Left ventricle myocardium inferior (tissue), 1 donor: ENCODE measurements at places on chromosomes 5 and 9. TPM values are rescaled to one million over a fixed set of nuclear protein-coding genes. Genes with fewer than 3 reads are reported as not detected.

Gene SH3GL2
- total RNA-seq: 7.3 TPM

DNA sequence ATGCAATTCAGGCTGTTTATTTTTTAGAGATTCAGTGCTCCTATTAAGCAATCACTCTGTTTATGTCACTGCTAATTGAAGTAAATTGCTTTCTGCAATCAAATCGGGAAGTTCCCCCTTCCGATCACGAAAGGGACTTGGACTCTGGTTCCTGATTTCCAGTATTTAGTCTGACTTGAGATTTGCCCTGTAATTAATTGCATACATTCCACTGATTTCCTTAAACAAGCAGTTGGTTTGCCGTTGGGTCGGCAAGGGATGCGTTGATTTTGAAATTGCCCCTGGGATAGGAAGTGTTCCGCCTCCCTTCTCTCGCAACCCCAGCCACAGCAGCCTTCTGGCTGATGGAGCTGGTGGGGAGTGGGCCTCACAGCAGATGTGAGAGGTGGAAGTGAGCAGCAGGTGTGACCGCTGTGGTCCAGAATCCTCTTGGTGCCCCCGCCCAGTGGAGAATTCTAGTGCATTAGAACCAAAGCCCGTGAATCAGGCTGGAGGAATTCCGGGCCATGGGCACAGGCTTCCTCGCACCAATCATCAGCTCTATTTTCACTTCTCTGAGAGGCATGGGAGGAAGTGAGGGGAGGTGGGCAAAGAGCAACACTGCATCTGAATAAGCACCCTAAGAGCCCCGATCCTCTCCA is 102.5 kb downstream of the SPRY4 start:
- H3K27ac ChIP-seq: no peak overlapping the region
- no peaks in the 10 kb centered on the region for H3K36me3 ChIP-seq
- H3K4me1 ChIP-seq: peaks cover 21% of the 10 kb centered on the region
- DNase-seq: no peak

Gene SPATA31A5
- total RNA-seq: not detected

Gene WNT8A
- not detected for total RNA-seq

Gene SHISAL2B
- total RNA-seq: not detected

Gene SPRY4
- 10.2 TPM for total RNA-seq

DNA sequence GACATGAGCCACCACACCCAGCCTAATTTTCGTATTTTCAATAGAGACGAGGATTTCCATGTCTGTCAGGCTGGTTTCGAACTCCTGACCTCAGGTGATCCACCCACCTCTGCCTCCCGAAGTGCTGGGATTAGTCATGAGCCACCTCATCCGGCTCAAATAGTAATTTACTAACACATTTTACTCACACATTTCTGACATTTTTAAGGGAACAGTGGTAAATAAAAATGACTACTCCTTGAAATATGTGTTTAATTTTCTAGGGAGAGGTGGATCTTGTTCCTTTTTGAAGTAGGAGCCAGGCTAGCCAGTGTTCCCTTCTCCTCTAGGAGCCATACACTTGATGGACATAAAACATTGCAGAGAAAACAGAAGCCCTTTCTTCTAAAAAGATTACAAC is 55.2 kb upstream of the ERBIN start:
- no peak overlapping the region for H3K4me3 ChIP-seq
- no peaks in the 10 kb centered on the region for H3K36me3 ChIP-seq
- DNase-seq: no peak
- H3K27me3 ChIP-seq: no peaks in the 10 kb centered on the region

- H3K4me1 ChIP-seq: peaks cover 51% of the 10 kb centered on the region
- no peak for DNase-seq
- H3K36me3 ChIP-seq: no peaks in the 10 kb centered on the region
- no peak overlapping the region for H3K27ac ChIP-seq
These were observed 12.4 kb downstream of the TNFAIP8 start for GRCh38 chr5:119368238-119368630.

- H3K36me3 ChIP-seq: no peaks in the 10 kb centered on the region
- H3K27me3 ChIP-seq: peaks cover 31% of the 10 kb centered on the region
- H3K4me3 ChIP-seq: no peak overlapping the region
- no peak overlapping the region for H3K27ac ChIP-seq
- H3K4me1 ChIP-seq: no peaks in the 10 kb centered on the region
These were observed 50.2 kb upstream of the ASTN2 start for GRCh38 chr9:117464941-117465616.

DNA sequence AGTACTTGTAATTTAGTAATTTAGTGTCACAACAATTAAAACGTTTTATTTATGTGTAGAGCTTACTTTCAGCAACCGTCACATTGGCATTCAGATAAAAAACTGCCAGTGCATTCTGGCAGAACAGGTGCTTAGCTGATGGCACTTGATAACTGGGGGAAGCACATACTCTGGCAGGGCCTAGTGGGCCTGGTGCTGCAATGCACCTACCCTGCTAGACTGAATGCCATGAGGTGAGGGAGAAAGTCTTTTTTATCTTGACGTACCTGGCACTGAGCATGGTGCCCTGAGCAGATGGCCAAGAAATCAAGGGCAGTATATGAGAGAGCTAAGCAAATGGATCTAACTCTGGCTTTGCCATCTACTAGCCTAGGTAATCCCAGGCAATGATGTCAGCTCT is 280.6 kb upstream of the EFNA5 start:
- H3K36me3 ChIP-seq: no peaks in the 10 kb centered on the region
- no peak overlapping the region for H3K27ac ChIP-seq
- no peak overlapping the region for H3K4me3 ChIP-seq
- no peaks in the 10 kb centered on the region for H3K27me3 ChIP-seq

GRCh38 chr5:8720506-8720905 is 825.4 kb downstream of the SEMA5A start:
- H3K4me1 ChIP-seq: no peaks in the 10 kb centered on the region
- H3K36me3 ChIP-seq: no peaks in the 10 kb centered on the region
- H3K27me3 ChIP-seq: no peaks in the 10 kb centered on the region
- H3K27ac ChIP-seq: no peak overlapping the region
- DNase-seq: no peak
- no peak overlapping the region for H3K4me3 ChIP-seq

- DNase-seq: no peak
- H3K27ac ChIP-seq: no peak overlapping the region
- no peaks in the 10 kb centered on the region for H3K36me3 ChIP-seq
- no peaks in the 10 kb centered on the region for H3K27me3 ChIP-seq
- H3K4me3 ChIP-seq: no peak overlapping the region
These were observed 4.7 kb upstream of the CCL28 start for GRCh38 chr5:43416803-43417394.

- no peaks in the 10 kb centered on the region for H3K36me3 ChIP-seq
- H3K4me3 ChIP-seq: no peak overlapping the region
- peaks cover 35% of the 10 kb centered on the region for H3K4me1 ChIP-seq
- no peak overlapping the region for H3K27ac ChIP-seq
These were observed 21.0 kb downstream of the C5orf15 start for GRCh38 chr5:133947431-133947841.

Gene LCN10
- total RNA-seq: 9.6 TPM

Gene PTPRD
- 15.6 TPM for total RNA-seq

DNA sequence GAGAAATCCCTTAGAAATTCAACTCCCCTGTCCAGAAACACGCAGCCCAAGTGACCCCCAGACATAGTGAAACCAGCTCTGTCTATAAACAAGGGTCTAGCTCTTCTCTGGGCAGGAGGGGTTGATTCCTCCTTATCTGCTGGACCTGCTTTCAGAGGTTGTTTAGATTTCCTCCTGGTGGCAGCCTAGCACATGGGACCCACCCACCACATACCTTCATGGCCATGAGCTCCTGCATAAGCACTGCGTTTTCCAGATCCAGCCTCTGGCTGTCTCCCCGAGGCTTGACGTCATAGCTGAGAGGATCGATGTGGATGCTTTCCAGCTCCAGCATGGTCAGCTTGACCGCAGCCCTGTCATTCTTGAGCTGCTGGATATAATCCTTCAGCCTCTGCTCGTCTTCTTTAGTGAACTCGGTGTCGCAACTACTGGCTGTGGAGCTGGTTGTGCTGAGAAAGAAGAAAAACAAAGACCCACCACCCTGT is 77.0 kb downstream of the DCP2 start:
- H3K4me1 ChIP-seq: peaks cover 41% of the 10 kb centered on the region
- DNase-seq: no peak
- no peak overlapping the region for H3K27ac ChIP-seq
- H3K36me3 ChIP-seq: peaks cover 48% of the 10 kb centered on the region
- H3K27me3 ChIP-seq: no peaks in the 10 kb centered on the region

Gene LCN9
- not detected for total RNA-seq

Gene NMUR2
- not detected for total RNA-seq

Gene FCN1
- 2.9 TPM for total RNA-seq

Gene BNC2
- total RNA-seq: 3.5 TPM

- no peaks in the 10 kb centered on the region for H3K36me3 ChIP-seq
- no peak for DNase-seq
These were observed 69.6 kb upstream of the PTCH1 start for GRCh38 chr9:95586326-95586725.

DNA sequence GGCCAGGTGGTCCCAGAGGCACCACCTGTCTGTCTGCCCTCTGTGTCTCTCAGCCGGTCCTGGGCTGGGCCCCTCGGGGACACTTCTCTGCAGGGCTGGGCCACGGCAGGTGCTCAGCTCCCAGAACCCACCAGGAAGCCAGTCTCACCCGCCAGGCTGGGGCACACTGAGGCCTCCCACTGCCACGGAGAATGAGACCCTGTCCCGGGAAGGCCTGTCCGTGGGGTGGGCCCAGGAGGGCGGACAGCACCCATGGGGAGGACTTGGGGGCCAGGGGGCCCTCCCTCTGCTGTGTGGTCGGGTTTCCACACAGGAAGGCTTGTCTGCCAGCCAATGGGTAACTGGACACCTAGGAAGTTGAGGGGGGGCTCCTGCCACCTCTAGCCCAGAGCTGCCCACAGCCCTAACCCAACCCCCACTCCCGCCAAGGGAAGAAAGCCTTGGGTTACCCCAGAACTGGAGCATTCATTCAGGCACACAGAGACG is 4.1 kb upstream of the TUBB4B start:
- peak overlapping the region; percentile 50 for H3K4me3 ChIP-seq
- H3K27me3 ChIP-seq: peaks cover 38% of the 10 kb centered on the region
- peaks cover 57% of the 10 kb centered on the region for H3K4me1 ChIP-seq

Gene SIT1
- total RNA-seq: not detected

Gene GABRA6
- total RNA-seq: not detected
